NCI-H510A (cell line): ENCODE measurements at places on chromosomes 2 and 18.
A peak's percentile ranks its signal among the peaks of the same experiment; 100 is the strongest.

- no peak for DNase-seq
Observed at GRCh38 chr2:242057379-242058040, 188.0 kb downstream of the RTP5 start.

GRCh38 chr2:74081030-74081762 is 66.5 kb downstream of the BOLA3 start:
- no peak for DNase-seq

DNA sequence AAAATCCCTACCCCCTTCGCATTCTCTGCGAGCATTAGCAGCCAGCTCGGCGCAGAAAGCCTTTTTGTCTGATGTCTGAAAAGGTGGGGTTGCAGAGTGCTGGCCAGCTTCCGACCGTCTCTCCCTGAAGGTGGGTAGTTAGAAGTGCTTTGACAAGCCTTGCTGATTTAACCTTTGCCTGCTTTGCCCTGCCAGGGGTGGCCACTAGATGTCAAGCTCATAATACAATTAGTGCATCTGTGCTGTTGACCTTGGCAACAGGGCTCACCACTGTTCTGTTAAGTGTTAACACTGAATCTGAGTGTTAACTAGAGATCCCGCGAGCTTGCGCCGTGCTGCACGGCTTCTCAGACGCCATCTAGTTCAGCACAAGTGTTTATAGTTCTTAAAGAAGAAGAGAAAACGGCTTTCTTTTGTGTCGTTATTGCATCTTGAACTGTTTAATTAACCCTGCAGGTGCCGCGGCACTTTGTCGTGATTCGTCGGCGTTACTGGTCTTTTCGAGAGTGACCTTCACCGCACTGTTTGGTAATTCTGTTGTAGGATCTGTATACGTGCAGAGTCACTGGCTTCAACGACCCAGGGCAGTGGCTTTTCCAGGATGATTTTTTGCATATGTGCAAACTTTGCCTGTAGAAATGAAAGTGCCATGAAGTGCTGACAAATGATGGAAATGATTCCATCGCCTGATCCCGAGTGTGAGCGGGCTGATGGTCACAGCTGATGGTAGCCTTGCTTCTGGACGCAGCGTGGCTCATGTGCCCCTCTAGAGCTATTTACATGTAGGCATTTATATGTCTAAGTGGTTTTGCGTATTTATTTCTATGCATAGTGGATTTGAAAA is 5.5 kb downstream of the SALL3 start:
- peak; percentile 83 for DNase-seq

DNA sequence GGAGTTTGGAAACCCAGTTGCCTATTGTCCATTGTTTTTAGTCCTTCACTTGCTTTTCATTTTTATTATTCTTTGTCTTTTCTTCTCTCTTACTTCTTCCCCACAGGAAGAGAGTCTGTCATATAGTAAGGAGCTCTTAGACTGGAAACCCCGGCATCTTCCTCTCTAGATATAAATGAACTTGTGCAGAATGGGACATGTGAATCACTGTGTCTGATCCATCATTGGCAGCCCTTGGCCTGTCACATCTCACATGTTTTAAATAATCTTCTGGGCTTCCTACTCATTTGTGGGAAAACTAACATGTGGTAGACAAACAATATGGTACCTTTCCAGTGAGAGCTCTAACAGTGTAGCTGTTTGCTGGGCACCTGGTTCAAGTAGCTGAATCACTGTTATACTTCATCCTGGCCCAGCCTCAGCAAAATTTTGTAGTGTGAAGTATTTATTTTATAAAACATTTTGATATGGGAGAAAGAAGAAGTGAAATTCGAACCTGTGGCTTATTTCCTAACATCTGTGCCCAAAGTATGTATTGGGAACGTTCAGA is 112.8 kb downstream of the PHLPP1 start:
- DNase-seq = no peak

DNA sequence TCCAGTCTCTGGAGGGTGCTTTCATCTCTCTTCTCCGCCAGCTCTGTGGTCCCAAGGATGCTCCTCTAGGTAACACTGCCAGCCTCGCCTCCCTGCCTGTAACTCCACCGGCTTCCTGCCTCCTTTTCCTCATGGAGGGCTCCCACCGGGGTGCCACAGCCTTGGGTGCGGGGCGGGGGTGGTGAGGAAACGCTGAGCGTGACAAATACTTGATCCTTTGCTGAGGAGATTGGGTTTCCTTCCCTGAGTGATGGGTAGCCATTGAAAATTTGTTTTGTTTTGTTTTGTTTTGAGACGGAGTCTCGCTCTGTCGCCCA is 25.1 kb downstream of the TIMM21 start:
- no peak for DNase-seq

DNA sequence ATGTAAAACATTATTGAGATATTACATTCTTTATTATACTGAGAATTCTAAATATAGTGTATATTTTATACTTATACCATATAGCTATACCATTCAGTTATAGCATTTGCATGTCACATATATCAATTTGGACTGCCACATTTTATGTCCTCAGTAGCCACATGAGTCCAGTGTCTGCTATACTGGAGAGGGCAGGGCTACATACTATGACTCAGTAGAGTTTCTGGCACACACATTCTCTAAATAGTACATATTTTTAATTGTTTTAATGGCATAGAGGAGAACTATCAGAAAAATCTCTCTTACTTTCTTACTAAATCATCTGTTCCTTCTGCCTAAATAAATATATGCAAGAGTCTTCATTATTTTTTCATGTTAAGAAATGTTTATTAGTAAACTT is 55.4 kb upstream of the COL5A2 start:
- no peak for DNase-seq

DNA sequence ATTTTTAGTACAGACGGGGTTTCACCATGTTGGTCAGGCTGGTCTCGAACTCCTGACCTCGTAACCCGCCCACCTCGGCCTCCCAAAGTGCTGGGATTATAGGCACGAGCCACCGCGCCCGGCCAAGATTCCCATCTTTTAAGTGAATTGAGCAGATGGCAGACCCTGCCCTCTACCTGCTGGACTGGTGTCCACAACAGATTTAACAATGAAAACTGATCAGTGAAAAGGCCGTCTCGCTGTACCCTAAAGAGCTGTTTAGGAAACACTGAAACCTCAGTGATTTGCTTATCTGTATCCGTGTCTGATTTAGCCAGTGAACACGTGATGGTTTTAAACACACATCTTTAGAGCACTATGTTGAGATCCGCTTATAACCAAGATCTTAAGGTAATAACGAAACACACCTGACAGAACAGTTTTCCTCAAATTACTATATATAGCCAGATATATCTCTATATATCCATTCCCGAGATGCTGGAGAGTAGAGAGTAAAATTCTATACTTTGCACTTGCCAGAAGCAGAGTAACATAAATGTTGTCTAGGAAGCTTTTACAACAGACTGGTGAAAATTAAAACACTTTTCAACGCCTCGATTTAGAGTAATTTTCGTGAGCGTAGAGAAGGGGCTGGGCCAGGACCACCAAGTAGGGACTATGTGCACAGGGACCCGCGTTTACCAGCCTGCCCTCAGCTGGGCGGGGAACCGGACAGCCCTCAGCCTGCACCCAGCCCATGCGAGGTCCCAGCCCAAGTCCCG is 594 bp downstream of the FAM161A start:
- peak; percentile 47 for DNase-seq

GRCh38 chr18:25284281-25284680 is 67.7 kb downstream of the ZNF521 start:
- DNase-seq = no peak

DNA sequence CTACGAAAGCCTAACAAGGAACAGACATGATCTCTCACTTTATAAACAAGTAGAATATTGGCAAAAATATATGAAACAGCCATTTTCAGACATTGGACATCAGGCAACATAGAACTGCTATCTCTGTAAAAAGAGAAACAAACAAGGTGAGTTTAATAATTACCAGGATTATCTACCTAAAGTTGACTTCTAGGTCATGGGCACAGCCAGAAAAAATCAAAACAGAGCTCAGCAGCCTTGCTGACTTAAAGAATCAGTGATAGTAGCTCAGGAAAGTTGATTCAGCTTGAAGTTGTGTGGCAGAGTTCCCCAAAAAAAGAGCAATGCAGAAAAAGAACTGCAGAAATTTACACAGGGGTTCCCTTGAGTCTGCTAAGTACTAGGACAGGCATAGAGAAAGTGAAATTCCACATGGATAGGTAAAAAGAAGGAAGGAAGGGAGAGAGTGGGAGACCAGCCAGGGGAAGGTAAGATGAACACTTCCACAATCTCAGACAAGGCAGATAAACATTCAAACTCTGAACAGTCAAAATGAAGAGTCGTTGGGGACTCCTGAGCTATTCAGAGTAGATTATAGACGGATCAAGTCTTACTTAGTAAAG is 102.0 kb downstream of the EXOC6B start:
- no peak for DNase-seq
